NCI-H446 (cell line): ENCODE measurements at places on chromosomes 6 and 20.

DNA sequence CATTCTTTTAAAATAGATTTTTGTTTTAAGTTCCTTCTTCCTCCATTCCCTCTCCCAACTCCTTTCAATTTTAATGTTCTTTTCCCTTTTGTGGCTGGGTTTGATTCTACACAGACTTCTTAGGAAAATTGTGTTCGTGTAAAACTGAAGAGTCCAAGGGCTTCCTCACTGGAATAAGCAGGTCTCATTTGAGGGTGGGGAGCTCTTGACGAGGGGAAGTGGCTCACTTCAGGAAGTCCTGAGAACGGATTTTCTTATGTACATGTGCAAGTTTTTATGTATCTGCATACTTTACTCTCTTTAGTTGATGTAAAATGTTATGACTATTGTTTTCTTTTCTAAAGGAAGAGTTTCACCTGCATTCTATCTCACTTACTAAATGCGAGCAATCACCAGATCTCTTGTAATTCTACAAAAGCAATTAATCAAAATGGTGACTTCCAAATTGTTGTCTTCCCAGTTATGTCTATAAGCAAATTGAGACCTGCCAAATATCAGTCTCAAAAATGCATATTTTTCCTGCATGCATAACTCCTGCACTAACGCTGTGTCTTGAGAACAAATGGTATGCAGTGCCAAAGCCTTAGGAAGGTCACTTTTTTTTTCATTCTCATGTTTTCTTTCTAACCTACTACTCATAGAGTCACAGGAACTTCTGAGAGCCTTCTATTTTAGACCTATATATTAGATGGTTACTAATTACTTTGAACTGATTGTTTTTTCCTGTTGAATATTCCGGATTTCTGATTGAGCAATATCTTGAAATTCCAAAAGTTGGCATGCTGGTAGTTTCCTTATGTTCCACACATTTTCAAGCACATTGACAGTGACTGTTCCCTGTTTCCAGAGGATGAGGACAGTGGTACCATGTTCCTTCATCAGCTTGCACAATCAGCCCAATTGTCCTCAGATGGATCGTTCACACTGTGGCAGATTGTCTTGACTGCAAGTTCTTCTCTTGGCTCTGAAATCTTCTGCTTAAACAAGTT, 251.9 kb upstream of the PRDM1 start:
- DNase-seq, result no peak

DNA sequence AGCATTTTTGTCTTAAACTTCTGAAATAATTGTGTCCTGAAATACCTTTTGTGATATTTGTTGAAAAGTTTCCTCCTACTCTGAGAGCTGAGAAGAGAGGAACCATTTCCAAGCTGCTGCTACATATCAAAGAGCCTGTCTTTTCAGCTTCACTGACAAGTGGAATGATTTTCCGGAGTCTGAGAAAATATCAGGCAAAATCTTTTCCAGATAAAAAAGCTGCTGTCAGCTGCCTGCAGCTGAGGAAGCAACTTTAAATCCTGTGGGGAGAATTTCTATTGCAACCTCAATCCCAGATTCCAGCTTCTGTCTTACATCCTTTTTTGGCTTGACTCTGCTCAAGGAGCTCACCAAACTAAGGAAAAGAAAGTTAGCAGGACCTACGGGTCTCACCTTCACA, 904.3 kb downstream of the PHF3 start:
- no peak for DNase-seq

GRCh38 chr6:128139519-128139918, 238.7 kb upstream of the THEMIS start:
- no peak for DNase-seq

DNA sequence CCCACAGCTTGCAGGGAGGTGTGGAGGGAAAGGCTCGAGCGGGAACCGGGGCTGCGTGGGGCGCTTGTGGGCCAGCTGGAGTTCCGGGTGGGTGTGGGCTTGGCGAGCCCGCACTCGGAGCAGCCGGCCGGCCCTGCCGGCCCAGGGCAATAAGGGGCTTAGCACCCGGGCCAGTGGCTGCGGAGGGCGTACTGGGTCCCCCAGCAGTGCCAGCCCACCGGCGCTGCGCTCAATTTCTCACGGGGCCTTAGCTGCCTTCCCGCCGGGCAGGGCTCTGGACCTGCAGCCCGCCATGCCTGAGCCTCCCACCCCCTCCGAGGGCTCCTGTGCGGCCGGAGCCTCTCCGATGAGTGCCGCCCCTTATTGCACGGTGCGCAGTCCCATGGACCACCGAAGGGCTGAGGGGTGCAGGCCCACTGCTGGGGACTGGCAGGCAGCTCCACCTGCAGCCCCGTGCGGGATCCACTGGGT, 1242.2 kb upstream of the EYS start:
- DNase-seq, result no peak
